ENCODE measurements at places on chromosomes 7 and 10.
A peak's percentile ranks its signal among the peaks of the same experiment; 100 is the strongest.

DNA sequence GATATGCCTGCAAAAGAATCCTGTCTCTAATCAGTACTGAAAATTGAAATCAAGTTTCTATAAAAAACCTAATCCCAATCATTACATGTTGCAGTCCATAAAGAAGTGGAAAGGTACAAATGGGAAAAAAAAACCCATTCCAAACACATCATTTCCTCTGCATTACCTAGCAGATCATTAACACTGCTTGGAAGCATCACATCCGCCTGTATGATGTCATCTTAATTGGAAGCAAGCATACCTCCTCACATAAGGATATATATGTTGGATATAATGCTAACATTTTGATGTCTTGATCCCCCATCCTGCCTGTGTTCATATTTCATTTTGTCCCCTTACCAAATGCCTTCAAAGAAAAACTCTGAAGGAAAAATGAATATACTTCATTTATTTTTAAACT is 241.3 kb upstream of the AOAH start:
- no peak for DNase-seq

DNA sequence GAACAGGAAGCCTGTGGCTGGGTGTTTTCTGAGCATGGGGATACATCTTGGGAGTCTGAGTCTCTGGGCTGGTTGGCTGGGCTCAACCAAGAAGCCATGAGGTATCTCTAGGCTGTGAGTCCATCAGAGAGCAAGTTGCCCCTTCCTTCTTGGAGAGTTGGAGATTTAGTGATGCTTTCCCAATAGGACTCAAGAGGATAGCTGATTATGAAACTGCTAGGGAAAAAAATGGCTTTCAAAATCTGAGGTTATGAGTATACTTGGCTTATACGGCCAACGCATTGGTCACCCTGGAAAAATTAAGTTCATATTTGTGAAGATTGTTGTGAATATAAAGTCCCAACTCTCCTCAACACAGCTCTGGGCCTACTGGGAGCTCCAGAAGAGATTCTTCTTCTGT is 162.7 kb upstream of the KMT2E start:
- no peak for DNase-seq

- no peak for DNase-seq
Observed at GRCh38 chr10:77182803-77183202, 454.8 kb downstream of the KCNMA1 start.

- DNase-seq, result no peak
Observed at GRCh38 chr10:11759347-11759746, 17.2 kb downstream of the ECHDC3 start.

GRCh38 chr7:22911889-22912288 is 89.2 kb upstream of the TOMM7 start:
- no peak for DNase-seq

GRCh38 chr10:782751-783648 is 93.5 kb upstream of the DIP2C start:
- no peak for DNase-seq

DNA sequence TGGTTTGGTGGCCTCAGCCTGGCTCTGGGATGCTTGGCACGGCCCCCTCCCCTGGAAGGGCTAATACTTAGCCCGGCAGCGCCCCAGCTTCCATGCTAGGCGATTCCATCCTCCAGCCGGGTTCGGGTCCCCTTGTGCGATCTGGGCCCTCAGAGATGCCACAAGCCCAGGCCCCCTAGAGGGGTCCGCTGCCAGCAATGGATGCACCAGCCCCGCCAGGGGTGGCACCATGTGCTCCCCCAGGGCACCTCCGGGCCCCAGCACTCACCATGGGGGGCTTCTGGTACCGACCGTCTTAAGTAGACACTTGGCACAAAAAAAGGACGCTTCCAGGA is 125.7 kb upstream of the KCTD7 start:
- no peak for DNase-seq

DNA sequence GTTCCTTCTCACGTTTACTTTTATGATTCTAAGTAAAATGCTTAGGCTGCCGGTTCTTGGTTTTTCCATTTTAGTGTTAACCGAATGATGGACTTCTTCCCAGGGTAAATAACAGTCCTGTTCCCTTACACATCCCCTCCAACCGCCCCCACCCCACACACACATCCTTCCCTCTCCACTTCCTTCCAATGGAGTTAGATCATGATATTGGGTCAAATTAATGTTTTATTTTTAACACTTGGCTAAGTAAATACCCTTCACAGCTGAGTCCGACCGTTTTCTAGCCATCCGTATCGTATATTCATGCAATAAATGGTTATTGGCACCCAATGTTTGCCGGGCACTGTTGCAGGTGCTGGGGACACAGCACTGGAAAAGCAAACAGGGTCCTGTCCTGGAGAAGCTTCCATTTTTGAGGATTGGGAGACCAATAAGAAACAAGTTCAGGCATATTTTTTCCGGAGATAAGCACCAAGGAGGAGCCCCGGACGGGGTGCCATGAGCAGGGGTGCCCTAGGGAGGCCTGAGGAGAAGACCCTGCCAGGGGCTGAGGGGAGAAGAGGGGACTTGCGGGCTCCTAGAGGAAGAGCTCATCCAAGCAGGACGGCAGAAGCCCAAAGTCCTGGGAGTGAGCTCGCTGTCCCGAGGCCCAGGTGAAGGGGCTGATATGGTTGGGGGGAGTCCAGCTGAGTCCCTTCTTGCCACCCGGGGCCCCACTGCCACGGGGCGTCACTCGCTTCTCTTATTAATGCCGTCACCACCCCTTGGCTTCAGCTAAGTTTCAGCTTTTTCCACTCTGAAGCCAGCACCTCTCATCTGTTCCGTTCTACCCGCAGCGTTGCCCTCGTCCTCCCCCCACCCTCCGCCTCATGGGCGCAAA is 126.0 kb upstream of the RET start:
- DNase-seq, result no peak

GRCh38 chr7:19066170-19066569 is 51.3 kb downstream of the TWIST1 start:
- DNase-seq, result no peak

GRCh38 chr7:140679186-140679585 is 6.4 kb downstream of the ADCK2 start:
- no peak for DNase-seq

- no peak for DNase-seq
Observed at GRCh38 chr7:47511699-47512370, 70.1 kb downstream of the TNS3 start.

DNA sequence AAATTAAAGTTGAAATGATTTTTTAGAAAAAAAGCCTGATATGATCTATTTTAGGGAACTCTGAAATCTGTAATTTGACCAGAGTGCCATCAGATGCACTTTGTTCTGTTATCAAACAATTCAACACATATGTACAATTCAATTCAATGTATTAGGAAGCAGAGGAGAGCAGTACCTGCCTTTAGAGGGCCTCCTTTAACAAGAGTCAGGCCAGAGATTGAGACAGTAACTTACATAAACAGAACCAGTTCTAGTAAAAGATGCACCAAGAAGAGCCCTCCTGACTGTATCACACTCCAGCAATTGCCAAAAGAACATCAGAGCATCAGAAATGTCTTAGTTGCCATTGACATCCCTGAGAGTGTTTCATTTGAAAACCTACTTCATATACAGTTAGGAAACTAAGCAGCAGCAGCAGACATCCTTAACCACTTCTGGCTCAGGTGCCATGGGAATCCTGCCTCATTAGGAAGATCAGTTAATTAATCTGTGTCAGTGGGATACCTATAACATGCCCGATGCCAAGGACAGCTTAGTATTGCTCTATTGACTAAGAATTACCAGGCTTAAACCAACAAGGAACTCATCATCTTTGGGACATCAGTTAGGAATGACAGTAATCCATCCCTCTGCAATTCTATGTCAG is 1222.6 kb upstream of the LRRN3 start:
- no peak for DNase-seq

DNA sequence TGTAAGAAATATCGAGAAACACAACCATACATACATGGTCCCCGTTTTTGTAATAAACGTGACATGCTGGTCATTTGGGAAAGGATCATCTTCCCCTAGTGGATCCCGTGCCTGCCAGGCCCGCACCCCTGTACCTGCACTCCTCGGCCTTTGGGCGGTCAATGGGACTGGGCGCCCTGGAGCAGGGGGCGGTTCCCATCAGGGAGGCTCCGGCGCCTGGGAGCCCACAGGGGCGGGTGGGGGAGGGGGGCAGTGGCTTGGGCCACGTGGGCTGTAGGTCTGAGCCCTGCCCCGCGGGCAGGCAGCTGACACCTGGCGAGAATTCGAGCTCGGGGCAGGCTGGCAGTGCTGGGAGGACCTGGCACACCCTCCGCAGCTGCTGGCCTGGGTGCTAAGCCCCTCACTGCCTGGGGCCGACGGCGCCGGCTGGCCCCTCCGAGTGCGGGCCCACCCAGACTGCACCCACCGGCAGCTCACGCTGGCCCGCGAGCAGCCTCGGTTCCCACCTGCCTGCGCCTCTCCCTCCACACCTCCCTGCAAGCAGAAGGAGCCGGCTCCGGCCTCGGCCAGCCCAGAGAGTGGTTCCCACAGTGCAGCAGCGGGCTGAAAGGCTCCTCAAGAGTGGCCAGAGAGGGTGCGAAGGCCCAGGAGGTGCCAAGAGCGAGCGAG is 361.6 kb upstream of the GRM3 start:
- DNase-seq, result no peak

GRCh38 chr7:123209786-123210185 is 10.0 kb upstream of the SLC13A1 start:
- no peak for DNase-seq

GRCh38 chr10:14583252-14583651 is 191.4 kb downstream of the FAM107B start:
- DNase-seq, result peak; percentile 86

- DNase-seq, result no peak
Observed at GRCh38 chr7:120949998-120950538, 509 bp upstream of the ING3 start.

- no peak for DNase-seq
Observed at GRCh38 chr10:76175533-76176165, 744.2 kb downstream of the LRMDA start.

GRCh38 chr7:156279635-156280034 is 360.9 kb upstream of the RNF32 start:
- no peak for DNase-seq

- no peak for DNase-seq
Observed at GRCh38 chr10:241451-241850, 106.2 kb downstream of the ZMYND11 start.

DNA sequence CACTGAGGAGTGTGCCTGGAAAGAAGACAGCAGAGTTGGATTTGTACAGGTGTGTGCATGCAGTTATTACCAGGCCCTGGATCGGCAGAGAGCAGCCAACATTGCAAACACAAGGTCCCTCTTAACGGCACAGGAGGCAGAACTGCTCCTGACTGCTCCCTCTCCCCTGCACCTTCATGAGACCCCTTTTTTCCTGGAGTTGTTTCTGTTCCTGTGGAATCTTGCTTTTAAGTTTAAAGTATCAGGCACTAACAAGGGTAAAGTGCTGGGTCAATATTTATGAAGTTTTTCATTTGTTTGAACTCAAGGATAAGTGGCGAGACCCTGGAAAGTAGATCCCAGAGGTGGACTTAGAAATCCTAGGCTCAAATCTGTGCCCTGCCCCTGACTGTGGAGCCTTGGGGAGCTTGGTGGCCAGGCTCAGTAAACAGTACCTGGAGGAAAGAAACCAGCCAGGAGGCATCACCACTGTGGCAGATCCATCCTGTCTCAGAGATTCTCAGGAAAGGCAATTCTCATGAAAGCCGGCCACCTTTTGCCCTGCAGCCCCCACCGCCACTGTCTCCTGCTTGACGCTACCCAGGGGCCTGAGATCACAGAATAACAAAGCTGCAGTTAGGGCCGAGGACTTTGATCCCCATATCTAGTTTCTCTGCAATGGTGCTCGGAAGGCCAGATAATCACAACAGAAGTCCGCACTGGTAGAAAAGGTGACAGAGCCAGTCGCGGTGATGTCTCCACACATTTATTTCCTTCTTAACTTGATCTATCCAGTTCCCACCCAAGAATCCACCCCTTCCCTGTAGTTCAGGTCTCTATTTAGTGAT is 36.7 kb downstream of the DDC start:
- no peak for DNase-seq

DNA sequence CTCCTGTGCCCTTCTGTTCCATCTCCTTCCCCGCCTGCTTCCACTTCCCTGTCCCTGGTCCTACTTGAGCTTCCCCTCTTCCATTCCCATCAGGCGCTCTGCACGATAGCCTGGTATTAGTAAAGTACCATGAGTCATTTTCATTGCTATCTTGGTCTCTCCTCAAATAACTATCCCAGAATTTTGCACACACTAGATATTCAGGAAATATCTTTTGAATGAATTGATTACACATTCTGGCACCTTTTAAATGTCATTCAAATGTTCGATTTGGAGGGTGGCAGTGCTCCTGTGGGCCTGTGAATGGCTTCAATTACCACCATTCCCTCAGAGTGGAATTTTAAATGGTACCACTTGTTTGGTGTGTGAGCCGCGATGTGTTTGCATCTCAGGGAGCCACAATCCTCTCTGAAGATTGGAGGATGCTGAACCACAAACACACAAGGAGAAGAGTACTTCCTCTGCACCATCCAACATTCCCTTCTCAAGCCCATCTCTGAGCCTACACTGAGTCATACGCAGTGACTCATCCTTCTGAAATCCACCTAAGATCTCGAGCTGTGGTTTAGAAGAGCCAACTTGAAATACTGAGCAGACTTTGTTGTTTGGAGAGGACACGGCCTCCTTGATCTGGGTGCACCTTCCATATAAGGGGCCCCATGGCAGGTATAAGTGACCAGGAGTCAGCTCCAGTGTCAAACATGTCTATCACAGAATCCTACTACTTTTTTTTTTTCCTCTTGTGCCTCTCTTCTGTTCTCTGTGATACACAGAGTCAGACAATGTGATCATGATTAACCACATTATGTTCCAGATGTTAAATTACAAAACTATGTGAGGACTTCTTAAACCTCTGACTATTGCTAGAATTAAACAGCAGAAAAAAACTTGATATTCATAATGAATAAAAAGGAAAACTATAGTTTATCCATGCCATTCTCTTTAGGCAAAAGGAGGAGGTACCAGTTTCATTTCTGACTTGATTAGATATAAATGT is 81.9 kb downstream of the BMPER start:
- DNase-seq, result no peak

DNA sequence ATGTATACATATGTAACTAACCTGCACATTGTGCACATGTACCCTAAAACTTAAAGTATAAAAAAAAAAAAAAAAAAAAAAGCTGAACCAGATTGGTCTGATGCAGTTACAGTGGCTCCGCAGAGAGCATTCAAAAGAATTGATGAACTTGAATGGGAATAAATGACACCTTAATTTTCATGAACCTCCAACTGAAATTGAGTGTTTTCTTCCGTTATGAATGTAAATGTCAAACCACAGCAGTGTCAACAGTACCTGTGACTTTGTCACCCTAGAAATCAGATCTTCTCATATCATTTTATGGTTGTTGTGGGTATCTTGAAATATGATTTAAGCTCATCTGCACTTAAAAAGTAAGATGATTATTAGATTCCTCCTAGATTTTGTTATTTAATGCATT is 32.7 kb upstream of the SRGN start:
- no peak for DNase-seq

GRCh38 chr10:26528715-26529393 is 90.7 kb downstream of the APBB1IP start:
- DNase-seq, result no peak

- no peak for DNase-seq
Observed at GRCh38 chr7:70267381-70268120, 669.3 kb downstream of the AUTS2 start.
